ENCODE measurements at places on chromosomes 7 and 10.

DNA sequence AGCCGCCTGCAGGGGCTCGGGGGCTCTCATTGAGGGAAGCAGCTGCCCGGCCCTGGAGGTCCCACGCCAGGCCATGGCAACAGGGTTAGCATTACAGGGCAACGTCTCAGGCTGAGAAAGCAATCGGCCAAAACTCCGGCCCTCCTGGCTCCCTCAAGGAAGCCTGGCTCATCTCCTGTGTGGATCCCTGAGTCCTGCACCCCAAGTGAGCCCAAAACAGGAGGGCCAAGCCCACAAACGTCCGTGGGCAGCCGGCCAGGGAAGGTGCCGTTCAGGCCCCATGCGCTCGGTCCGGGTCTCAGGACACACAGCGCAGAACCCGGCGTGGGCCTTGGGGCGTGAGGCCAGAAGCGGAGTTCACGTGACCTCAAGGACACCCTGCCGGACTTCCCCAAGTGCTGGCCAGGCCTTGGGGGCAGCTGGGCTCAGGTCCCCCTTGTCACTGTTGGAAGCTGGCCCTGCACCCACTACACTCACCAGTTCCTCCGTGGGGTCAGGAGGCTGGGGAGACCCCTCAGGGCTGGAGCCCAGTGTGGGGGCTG lies 8.0 kb upstream of the PWWP2B start:
- DNase-seq, result no peak

- DNase-seq, result no peak
Observed at GRCh38 chr7:106566196-106566595, 94.8 kb downstream of the CCDC71L start.

DNA sequence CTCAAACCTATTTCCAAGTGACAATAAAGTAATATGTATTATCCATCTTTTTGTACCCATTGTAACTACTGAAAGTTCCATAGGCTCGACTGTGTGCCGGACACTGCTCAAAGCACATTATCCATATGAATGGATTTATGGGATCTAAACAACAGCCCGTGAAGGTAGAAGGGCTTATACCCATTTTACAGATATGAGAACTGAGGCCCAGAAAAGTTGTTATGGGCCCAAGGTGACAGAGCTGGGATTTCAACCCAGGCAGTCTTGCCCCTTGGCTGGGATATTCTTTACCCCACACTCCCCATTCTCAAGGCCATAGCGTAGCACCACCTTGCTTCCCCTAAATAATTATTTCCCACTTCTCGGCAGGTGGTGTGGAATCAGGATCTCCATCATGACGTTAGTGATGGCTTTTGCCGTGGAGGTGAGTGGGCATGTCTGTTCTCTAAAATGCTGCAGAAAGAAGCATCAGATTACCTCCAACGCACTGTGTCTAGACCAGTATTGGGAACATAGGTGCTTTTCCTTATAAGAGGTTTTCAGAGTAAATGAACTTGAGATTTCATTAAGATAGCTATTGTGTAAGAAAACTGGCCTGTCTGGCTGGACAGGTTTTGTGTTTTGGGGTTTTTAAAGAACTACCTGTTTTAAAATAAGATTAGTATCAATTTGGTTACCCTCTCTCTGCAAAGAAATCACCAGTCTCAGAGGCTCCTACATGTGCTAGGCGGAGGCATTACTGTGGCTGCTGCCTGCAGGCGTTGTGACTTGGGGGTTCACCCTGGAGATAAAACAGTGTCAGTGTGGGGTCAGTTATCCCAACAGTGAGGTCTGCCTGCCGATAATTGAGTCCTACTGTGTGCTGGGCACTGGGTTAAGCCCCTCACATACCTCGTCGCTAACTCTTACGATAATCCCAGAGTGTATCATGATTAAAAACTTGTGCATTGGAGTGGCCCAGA lies 85.1 kb upstream of the SDK1 start:
- DNase-seq, result no peak

DNA sequence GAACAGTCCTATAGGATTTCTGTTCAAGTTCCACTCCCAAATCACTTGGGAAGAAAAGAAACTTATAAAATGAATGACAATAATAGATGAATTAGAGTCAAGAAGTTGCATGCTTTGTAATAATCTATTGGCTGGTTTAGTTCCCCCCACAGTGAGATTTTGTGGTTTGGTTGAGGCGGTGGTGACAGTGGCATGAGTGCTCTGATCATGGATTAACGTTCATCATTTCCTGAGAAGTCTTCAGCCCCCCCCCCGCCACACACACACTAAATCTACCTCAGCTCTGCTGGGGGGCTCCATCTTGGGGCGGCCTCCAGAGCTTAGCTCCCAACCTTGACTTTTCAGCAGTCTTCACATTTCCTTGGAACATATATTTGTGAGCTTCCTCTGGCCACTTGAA lies 121.7 kb downstream of the ABCA13 start:
- DNase-seq, result no peak

- no peak for DNase-seq
Observed at GRCh38 chr7:110645060-110645459, 445.9 kb upstream of the LRRN3 start.

DNA sequence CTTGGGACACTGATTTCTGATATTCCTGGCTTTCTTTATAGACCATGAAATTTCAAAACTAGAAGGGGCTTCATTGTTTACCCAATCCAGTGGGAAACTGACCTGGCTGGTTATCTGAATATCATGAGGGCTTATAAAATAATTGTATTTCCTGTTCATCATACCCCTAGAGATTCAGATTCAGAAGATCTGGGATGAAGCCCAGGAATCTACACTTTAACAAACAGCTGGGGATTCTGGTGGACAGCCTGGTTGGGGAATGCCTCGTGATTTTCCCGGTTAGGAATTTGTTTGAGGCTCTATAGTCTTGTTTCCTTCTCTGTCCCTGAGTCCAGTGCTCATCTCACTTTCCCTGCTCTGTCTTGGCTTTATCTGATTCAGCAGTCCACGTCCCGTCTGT lies 110.3 kb downstream of the ADRA2A start:
- no peak for DNase-seq

DNA sequence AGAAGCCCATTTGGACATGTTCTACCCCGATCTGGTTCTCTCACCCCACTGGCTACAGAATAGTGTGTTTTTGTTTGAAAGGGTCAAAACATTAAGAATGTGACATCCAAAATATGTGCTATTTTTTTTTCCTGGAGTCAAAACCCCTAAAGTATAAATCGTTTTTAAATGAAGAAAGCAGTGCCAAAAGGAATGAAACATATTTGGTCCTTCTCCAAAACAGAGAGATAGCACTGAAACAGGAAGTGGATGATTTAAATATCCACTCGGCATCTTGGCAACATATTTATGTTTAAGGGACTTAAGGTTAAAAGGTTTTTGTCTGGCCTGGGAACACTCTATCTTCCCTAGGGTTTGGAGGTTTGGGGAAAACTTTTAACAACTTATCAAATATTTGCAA lies 32.3 kb downstream of the CALD1 start:
- DNase-seq, result no peak

- DNase-seq, result no peak
Observed at GRCh38 chr7:133024596-133024995, 57.3 kb downstream of the CHCHD3 start.

DNA sequence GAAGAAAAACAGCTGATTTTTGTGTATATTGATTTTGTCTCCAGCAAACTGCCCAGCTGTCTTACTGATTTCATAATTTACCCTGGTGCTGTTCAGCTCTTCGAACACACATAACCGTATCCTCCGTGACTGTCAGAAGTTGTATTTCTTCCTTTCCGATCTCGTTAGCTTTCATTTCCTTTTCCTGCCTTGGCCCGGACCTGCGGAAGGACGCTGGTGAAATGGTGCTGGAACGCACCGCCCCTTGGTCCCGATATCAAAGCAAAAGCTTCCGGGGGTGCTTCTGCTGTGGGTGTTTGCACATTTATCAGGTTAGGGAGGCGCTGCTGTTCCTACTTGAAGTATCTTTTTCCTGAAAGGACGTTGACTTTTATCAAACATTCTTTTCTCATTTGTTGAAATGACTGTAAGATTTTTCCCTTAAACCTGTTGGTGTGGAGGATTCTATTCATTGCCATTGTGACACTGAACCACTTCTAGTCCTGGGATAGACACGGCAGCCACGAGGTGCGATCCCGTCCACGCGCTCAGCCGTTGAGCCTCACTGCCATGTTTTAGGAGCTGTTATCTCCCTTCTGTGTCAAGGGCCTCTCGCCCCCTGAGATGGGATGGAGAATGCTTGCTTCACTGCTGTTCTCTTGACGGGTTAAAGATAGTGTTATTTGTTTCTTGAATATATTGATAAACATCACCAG lies 72.6 kb downstream of the FOXL3 start:
- peak; percentile 33 for DNase-seq

GRCh38 chr10:96765406-96766240 lies 45.3 kb upstream of the PIK3AP1 start:
- peak; percentile 72 for DNase-seq

- DNase-seq, result no peak
Observed at GRCh38 chr7:146728141-146728540, 611.5 kb downstream of the CNTNAP2 start.

- no peak for DNase-seq
Observed at GRCh38 chr10:58335306-58336005, 650 bp downstream of the UBE2D1 start.

DNA sequence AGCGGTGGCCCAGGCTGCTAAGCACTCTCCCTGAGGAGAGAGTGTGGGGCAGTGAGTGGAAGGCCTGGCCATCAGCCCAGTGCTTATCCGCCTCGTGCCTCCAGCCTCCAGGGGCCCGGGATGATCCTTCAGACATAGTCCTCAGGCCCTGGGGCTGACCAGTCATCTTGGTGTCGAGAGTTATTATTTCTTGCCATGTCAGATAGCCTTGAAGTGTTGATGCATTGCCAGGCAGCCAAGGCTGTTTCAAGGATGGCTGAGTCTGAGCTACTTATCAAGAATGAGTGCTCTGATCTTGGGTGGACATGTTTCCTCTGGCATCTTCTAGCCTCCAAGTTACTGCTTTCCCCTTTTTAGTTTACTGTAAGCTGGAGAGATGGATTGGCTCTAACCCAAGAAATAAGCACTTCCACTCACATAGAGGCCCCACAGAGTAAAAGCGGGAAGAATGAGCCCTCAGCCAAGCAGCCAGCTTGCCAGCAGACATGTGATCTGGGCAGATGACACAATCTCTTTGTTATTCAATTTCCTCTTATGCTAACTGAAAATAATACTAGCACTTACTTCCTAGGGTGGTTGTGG lies 136.5 kb upstream of the NAMPT start:
- no peak for DNase-seq

- no peak for DNase-seq
Observed at GRCh38 chr7:144884896-144885295, 49.0 kb upstream of the TPK1 start.

- DNase-seq, result peak; percentile 64
Observed at GRCh38 chr10:79374312-79375191, 27.3 kb downstream of the PPIF start.

DNA sequence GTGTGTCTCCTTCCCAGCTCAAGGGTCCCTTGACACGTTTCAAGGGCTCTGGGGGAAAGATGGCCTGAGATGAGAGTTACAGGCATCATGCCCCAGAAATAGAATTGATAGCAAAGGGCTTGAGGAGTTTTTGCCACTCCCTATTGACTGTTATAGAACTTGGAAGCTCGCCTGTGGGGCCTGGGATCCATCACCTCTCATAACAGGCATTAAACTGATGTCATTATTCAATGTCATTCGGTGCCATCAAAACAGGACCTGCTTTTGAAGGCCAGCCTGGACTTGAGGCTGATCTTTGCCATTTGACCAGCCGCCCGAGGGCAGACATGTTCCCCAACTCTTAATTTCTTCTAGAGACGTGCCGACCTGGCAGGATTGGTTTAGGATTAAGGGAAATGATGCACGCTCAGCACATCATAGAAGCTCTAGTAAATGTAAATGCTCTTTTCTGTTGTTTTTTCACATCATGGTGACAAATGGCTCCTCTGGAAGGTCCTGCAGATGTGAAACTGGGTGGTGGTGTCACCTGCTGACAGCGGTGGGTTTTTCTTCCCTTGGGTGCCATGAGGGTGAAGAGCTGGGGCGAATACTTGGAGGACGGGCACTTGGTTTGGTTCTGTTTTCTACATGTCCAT lies 16.7 kb upstream of the KLF6 start:
- DNase-seq, result no peak

- DNase-seq, result no peak
Observed at GRCh38 chr10:50850578-50851230, 34.7 kb downstream of the A1CF start.

GRCh38 chr10:12130237-12130872 lies 878 bp downstream of the SEC61A2 start:
- DNase-seq, result no peak

- no peak for DNase-seq
Observed at GRCh38 chr7:102306916-102307677, 20.4 kb downstream of the SH2B2 start.

DNA sequence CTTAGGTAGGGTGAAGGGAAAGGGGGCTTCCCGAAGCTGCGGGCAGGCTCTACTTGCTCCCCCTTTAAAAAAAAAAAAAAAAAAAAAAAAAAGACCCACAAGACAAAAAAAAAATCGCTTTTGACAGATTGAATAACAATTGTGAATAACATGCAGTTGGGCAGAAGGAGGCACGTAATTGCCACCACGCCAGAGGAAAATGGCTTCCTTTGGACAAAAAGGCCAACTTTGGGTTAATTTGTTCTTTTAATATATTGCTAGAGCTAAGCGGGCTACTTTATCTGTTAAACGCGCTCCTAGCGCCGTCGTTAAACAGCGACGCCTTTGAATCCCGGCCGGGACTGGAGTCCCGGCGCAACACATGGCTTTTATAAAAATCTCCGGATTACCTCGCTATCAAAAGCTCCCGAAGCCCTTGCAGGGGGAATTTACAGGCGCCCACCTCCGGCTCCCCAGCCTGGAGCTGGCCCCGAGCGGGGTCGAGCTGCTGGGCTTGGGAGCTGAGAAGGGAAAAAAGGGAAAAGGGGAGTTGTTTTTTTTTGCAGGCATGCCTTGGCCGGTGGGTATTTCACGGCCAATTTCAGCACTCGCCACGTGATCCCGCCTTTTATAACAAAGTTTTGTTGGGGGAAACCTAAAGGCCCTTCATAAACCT lies 1.2 kb downstream of the HOXA11 start:
- no peak for DNase-seq

- DNase-seq, result peak; percentile 43
Observed at GRCh38 chr7:924541-925231, 29.8 kb downstream of the ADAP1 start.

DNA sequence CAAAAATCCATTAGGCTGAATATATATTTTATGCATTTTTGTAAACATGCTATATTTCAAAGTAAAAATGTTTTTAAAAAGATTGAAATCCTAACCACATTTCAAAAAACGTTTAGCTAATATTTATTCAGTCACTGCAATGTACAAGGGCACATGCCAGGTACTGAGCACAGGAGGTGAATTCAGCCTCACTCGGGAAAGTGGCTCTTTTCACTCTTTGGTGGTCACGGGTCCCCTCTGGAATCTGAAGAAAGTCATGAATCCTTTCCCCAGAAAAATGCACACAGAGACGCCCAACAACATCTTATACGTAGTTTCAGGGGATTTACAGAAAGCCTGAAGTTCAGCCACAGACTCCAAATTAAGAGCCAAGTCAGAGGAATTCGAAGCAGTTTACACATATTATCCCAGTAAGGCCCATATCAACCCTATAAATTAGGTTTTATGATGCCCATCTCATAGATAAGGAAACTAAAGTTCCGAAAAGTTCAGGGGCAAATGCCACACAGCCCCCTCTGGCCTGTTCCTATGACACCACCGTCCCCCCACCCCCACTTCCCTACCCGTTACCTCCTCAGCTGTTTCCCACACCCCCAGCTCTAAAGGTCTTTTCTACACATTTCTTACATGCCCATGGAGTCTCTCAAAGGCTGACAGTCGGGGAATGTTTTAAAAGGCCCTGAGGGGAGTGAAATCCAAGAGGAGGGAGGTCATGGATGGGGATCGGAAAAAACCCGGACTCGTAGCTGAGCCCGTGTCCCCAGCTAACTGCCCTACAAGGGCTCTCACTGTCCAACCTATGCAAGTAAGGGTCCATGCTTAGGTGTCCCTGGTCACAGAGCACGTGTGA lies 9.6 kb upstream of the SVOPL start:
- no peak for DNase-seq

Measured in stimulated activated CD4-positive, alpha-beta T cell treated with anti-CD3 and anti-CD28 coated beads, Interleukin-4, amount 100 ng/mL, for 4 hours (primary cell).